ENCODE measurements at places on chromosomes 12 and 14.

GRCh38 chr14:57486767-57487379, 6.8 kb downstream of the CCDC198 start:
- no peak for DNase-seq

GRCh38 chr14:99350751-99351150, 78.8 kb upstream of the BCL11B start:
- DNase-seq: peak; percentile 39

GRCh38 chr14:67245104-67245503, 3.9 kb downstream of the PALS1 start:
- DNase-seq: no peak

- peak; percentile 88 for DNase-seq
Observed at GRCh38 chr12:132444957-132445883, 44.7 kb upstream of the FBRSL1 start.

GRCh38 chr12:98911396-98911795, 266.3 kb downstream of the APAF1 start:
- no peak for DNase-seq

- no peak for DNase-seq
Observed at GRCh38 chr12:26297396-26298070, 102.2 kb downstream of the SSPN start.

DNA sequence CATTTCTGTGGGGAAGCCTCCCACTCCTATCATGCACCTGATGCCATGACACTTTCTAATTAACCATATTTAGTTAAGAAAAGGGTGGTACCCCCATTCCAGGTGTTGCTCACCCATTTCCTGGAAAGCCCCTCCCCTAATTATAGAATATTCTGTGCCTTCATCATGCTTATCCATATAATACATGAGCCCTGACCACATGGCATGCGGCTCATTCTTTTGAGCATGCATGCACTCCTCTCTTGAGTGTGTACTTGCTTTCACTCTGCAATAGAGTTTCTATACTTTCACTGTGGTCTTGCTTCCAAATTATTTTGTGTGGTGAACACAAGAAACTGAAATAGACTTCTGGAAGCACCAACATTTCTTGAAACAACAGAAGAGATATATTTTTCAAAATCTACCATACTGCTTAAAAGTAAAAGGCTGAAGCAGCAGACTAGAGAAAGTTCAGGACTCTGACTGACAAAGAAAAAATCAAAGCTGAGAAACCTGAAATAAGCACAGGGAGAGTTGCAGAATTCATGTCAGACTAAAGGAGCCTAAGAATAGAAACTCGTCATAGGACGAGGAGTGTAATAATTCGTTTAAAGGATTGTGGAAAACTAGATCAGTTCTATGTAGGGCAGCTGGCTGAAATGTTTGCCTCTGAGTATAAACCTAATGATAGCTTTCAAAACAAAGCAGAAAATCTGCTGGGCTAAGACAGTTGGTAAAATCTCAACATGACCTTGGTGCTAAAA, 144.8 kb downstream of the KITLG start:
- DNase-seq: no peak

DNA sequence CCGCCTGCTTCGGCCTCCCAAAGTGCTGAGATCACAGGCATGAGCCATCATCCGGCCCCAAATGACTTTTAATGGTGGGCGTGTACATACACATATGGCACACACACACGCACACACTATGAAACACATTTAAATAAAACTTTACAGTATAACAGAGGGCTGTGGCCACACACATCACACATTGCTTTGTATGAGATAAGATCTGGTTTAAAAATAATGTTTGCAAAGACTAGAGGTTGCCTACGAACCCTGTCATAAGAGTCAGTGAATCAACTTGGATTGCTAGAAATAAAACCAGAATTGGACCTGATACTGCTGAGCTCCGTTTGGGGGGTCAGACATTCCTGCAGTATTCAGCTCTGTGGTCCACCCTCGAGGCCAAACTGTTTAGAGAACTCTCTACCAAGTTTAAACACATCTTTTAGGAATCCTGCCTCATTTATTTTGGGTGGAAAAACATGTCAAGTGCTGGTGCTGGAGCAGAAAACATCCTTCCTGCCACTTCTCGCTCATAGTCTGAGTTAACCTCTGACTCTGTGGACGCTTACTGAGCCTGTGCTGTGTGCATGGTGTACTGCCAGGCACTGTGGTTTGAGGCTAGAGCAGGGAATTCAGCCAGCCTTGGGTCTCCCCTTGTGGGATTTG, 47.8 kb upstream of the EML1 start:
- no peak for DNase-seq

- DNase-seq: no peak
Observed at GRCh38 chr12:116408489-116409250, 131.2 kb upstream of the MED13L start.

DNA sequence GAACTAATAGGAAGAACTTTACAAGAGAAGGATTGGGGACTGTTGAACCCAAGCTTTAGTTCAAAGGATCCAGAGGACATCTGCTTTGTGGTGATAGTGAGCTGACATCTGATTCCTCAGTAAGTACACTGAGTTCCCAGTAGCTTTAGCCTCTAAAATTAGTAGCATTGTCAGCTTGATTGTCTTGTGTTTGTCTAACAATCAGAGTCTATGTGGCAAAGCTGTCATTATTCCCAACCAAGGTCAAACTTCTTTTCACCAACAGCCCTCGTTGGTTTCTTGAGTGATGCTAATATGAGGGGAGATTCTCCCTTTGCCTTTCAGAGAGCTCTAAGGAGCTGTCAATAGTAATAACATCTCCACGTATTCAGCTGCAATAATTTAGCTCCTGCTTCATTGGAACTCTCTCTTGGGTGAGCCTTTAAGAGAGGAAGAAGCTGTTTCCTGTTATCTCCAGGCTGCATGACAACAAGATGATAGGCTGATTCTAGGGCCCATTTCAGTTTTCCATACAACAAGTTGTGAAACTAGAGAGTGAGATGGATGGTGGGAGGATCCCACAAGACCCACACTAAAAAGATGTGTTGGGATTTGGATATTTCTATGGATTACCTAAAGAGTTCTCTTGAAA, 46.7 kb downstream of the TGFB3 start:
- no peak for DNase-seq

DNA sequence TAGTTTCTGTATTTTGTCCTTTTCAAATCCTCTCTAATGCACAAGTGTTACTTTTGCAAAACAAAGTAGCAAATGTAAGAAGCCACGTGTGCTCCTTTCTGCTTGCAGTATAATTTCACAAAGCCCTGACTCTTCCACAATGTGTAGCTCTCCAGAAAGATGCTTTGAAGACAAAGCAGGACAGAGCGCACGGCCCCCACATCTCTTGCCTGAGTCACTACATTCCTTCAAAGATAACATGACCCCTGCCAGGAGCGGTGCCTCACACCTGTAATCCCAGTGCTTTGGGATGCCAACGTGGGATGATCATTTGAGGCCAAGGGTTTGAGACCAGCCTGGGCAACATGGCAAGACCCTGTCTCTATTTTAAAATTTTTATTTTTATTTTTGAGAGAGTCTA, 40.5 kb downstream of the JAG2 start:
- no peak for DNase-seq

- DNase-seq: no peak
Observed at GRCh38 chr12:107654873-107655272, 30.7 kb upstream of the PWP1 start.

DNA sequence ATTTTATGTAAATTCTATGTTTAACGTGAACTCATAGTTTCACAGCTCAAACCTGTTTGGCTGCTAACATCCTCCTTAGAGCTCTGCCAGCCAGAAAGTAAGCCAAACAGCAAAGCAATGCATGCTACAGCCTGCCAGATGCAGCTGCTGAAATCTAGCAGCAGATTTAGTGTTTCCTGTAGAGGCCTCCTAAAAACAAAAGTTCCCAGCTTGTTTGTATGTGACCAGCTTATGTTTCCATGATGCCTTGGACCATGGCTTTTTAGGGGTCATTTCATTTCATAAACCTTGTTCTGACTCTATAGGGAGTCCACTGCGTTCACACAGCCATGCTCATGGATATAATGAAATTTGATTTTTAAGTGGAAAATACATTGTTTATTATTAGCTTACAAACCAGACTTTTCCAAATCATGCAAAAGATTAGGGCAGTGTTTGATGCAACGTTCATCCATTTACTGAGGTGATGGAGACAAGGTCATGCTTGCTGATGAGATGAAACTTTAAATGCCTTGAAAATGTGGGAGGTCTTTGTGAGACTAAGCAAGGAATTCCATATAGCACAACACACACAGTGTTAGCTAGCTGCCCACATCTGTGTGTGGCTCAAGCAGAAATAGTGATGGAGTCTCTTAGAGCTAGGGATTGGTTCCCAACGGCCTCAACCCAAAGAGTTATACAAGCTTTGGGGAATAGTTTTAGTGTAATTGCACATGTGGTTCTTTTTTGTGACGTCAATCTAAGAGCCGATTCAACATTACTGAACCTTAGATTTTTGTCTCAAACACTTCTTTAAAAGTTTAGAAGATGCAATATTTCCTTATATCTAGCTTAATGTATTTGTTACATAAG, 157.5 kb upstream of the LRIG3 start:
- no peak for DNase-seq

DNA sequence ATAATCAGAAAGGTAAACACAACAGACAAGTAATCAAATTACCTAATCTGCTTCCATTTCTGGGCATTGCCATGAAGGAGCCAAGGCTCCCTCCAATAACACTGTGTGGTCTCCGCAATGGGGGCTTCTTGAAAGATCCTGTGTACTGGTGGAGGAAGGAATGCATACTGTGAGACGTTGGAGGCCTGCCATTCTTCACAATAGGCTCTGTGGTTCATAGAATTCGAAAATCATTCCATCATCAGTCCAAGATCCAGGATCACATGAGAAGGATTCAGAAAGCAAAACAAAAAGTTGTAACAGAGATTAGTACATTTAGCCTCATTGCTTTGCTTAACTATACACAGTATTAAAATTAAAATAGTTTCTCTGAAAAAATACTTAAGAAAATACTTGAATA, 76.3 kb downstream of the CDK17 start:
- no peak for DNase-seq

- DNase-seq: peak; percentile 68
Observed at GRCh38 chr12:12891080-12891880, at the start of gene GPRC5A. Gene GPRC5A, plus strand, starts transcription at chr12:12891562. Its CDS starts 16,688 bp downstream, at chr12:12908250.

DNA sequence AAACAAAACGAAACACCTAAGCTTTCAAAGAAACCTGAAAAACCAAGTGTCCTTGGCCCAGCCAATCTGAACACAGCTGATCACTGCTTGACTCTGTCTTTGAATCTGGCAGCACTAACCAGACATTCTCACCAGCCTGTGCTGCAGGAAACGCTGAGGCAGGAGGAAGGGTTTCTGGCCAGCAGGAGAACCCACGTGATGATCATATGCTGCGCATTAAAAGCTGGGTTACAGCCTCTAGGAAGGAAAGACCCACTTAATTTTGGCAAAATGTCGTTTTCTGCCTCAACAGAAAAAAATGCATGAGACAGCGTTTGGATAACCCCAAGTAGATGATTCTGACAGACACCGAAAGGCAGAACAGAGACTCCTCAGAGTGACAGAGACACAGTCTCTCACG, 9.8 kb downstream of the APPL2 start:
- DNase-seq: no peak

- DNase-seq: no peak
Observed at GRCh38 chr14:53793790-53794505, 162.7 kb downstream of the BMP4 start.

DNA sequence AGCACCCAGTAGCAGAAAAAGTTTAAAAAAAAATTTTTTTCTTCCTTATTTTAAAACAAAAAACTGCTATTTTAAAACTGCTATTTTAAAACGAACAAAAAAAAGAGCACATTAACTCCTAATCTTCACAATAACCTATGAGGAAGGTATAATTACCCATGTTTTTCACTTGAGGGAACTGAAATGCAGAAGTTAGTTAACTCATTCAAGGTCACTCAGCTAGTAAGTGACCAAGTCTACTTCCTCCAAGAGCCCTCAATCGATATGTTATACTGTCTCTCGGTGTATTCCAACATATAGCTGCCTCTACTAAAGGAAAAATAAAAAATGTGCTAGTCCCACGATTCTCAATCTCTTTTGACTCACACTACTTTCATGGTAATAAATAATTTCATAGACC, 7.8 kb downstream of the RPAP3 start:
- no peak for DNase-seq

- no peak for DNase-seq
Observed at GRCh38 chr12:5809586-5809985, 135.5 kb downstream of the ANO2 start.

GRCh38 chr14:51821822-51822221, 38.6 kb upstream of the GNG2 start:
- DNase-seq: no peak

DNA sequence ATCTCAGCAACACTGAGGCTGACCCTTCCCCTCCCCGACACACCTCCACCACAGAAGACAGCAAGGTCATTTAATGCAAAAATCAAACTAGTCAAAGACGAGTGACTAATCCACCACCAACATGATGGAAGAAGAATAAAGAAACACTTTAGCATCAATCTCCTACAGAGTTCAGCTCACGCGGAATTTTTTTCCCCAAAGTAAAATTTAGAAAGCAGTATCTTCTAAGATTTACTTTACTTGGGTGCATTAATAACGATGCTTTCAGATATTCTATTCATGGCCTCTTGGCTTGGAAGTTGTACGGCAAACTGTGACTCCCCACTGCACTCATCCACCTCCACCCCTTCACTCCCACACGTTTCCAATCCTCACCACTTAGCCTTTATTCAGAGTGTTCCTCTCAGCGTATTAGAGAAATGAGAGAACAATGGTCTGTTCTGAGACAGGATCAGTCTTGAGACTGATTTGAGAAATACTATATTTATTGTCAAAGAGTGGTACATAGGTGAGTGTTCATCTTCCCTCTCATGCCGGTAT, 1.9 kb downstream of the EGLN3 start:
- no peak for DNase-seq

GRCh38 chr12:40435251-40435650, 210.5 kb downstream of the LRRK2 start:
- DNase-seq: no peak

GRCh38 chr12:118328486-118329330, 44.0 kb downstream of the TAOK3 start:
- no peak for DNase-seq
